ENCODE measurements at places on chromosomes 3 and 15.

DNA sequence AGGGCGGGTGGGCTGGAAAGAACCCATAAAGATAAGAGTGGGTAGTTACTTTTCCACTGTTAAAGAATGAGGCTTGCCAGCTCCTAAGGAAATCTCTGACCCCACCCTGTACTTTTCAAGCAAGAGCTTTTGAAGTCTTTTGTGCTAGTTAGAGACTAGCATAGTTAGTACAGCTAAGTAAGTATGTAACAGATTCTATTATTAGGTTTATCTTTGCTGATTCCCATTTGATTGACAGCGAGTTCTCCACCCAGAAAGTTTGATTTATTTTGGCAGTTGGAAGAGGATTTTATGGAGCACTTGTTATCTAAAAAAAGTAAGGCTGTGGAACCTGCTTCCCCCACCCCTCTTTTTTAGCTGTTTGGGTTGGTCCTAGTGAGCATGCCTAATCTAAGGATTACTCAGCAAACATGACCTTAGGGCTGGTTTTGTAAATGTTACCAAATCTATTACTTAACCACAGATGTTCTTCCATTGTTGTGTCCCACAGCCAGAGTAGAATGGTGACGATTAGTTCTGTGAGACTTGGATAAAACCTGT is 57.6 kb downstream of the FNDC3B start:
- DNase-seq: no peak

GRCh38 chr3:183264268-183264667 is 11.2 kb downstream of the B3GNT5 start:
- no peak for DNase-seq

GRCh38 chr3:6097021-6097420 is 763.9 kb upstream of the GRM7 start:
- no peak for DNase-seq

DNA sequence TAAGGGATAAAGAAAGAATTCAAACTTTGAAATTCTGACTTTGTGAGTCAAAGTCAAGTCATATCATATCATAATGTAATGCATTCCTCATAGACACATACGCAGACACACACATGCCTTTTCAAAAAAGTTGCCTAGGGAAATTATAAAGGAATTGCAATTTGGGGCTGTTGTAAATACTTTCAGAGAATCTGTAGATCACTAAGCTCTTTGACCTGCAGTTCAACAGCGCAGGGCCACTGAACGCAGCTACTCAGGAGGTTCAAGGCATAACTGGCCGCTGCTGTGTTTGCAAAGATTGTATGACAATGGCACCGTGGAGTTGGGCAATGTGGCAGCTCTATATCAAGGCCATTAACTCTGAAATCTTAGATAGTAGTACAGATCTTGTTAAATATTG is 188.4 kb upstream of the THRB start:
- no peak for DNase-seq

DNA sequence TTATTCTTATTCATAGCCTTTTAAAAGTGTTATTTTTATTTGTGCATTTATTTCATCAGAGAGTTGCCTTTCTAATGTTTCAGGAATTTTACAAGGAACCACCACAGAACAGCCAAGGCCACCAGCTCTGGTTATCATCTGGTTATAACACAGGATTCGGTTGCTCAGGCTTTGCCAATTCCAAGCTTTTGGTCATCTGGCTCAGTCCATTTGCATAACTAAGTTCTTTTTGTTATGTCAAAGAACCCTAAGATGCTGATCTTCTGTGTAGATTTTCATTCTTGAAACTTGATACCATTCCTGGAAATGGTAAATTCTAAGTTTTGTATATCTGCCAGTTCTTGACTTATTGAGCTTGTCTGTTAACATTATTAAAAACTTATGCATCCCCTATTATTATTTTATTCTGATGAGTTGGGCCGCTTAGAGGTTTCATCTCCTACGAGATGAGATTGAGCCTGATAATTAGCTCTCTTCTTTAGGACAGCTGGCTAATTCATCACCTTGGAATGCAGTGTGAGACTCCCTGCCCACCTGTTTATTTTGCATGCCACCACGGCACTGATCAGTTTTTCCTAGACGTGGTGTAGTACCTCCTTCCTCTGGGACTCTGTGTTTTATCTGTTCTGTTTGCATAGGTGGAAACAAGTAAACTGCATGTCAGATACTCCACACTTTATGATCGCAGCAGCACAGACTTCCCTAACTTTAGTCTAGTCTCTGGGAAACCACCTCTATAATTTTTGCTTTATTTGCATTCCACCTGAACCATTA is 264.8 kb downstream of the SLCO3A1 start:
- DNase-seq: no peak

- no peak for DNase-seq
Measured at GRCh38 chr3:190058521-190059241, 62.0 kb downstream of the P3H2 start.

Measured in frontal cortex (tissue), 4 donors.